Calu3 (cell line): ENCODE measurements at places on chromosomes 6 and 20. TPM values are rescaled to one million over a fixed set of nuclear protein-coding genes. Genes with fewer than 3 reads are reported as not detected.

CGA gene
- not detected in 2 replicates for total RNA-seq

JAG1 gene
- total RNA-seq = 156 and 245 TPM in 2 replicates

GPR31 gene
- total RNA-seq = not detected in 2 replicates

SYTL3 gene
- total RNA-seq = 14.2 and 15.0 TPM in 2 replicates

PACRG gene
- 1.5 TPM in 1 of 2 replicates, not detected in the other for total RNA-seq
